ENCODE measurements at places on chromosomes 3 and 15.

DNA sequence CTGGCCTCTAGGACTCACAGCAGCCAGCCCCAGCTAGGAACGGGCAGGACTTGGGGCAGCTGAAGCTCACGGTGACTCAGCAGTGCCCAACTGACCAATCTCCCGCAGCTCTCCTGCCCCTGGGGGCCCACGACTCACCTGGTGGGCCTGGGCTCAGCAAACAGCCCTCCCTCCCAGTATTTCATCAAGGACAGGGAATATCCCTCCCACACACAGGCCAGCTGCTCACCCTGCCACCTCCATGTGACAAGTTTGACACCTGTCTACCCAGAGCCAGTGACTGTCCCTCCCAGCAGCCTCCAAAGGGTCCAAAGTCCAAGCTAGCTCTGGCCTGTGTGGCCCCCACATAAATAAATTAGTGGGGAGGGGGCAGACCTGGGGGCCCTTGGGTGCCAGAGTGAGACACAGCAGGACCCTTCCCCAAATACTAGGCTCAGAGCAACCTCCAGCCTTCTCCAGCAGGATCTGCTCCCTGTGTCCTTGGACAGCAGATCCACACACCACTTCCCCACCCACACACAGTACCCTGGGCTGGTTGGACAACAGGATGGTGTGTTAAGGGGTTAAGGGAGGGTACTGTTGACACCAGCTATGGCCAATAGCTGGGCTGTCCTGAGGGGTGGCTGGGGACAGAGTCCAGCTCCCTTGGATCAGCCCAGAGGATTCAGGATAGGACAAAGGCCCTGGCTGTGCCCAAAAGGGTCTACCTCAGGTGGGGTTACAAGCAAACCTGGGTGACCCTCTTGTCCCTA is 4.3 kb downstream of the GNAT1 start:
- no peak for DNase-seq

- DNase-seq = no peak
Measured at GRCh38 chr3:49416867-49417266, 4.6 kb downstream of the TCTA start.

GRCh38 chr15:45670511-45670910 is 35.7 kb downstream of the SQOR start:
- no peak for DNase-seq

- no peak for DNase-seq
Measured at GRCh38 chr3:50534681-50535330, 31.4 kb upstream of the CACNA2D2 start.

DNA sequence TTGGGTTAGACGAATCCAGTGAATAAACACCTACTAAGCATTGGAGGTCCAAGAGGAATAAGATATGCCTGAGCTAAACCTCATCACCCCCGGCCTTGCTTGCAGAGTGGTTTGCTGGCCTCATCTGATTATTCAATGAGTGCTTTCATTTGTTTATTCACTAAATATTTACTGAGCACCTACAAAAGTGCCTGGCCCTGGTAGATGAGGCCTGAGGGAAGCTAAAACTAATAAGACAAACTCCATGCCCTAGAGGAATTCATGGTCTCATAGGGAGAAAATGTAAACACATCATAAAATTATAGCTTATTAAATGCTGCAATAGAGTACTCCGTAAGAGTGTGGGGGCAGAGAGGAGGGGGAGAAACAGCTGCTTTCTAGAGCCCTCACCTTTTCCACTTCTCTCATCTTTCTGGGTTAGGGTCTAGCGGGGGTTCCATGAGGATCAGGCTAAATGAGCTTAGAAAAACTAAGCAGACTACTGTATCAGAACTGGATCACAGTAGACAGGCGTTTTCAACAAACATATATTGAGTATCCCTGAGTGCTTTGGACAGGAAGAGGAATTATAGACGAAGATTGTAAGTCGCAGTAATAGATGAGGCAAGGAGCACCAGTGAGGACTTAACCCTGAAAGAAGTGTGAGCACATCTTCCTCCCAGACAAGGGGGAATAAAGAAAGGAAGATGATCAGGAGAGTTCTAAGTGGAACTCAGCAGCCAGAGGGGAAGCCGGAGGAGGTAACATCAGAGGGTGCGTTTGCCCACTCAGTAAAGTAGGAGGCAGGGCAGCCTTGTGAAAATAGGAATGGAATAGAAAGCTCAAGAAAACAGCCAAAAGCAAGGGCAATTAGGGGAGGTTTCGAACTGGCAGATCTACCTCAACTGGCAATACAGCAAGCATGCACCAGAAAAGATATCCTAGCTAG is 31.5 kb upstream of the LAMP3 start:
- no peak for DNase-seq

DNA sequence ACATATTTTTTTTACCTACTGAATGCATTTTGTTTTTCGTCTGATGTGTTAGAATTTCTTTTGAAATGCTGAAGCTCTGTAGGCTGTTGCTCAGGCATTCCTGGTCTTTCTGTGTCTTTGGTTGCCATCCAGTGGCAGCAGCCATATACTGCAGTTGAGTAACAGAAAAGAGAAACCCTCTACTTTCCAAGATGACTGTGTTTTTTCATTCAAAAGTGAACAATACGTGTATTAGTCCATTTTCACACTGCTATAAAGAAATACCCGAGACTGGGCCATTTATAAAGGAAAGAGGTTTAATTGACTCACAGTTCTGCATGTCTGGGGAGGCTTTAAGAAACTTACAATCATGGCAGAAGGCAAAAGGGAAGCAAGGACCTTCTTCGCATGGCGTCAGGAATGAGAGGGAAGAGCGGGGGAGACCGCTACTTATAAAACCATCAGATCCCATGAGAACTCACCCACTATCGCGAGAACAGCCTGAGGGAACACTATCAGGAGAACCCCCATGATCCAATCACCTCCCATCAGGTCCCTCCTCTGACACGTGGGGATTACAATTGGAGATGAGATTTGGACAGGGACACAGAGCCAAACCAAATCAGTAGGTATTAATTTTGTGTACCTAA is 4.7 kb upstream of the GOLGA8B start:
- peak; percentile 66 for DNase-seq

- DNase-seq = no peak
Measured at GRCh38 chr15:62545467-62546227, 380.6 kb upstream of the C2CD4B start.

DNA sequence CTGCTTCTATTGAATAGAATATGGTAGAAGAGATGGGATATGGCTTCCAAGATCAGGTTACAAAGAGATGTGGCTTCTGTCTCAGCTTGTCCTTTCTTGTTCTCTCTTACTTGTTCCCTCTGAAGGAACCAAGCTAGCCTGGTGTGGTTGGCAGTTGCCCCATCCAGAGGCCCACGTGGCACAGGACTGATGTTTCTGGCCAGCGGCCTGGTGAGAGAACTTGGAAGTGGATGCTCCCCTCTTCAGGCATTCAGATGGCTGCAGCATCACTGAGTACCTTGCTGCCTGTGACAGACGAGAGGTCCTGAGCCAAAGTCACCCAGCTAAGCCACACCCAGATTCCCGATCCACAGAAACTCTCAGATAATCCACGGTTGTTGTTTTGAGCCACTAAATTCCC is 183.6 kb downstream of the NSMCE3 start:
- DNase-seq = no peak

- DNase-seq = no peak
Measured at GRCh38 chr3:113210604-113211329, 590 bp upstream of the BOC start.

- no peak for DNase-seq
Measured at GRCh38 chr3:117393119-117393518, 683.5 kb downstream of the TUSC7 start.

DNA sequence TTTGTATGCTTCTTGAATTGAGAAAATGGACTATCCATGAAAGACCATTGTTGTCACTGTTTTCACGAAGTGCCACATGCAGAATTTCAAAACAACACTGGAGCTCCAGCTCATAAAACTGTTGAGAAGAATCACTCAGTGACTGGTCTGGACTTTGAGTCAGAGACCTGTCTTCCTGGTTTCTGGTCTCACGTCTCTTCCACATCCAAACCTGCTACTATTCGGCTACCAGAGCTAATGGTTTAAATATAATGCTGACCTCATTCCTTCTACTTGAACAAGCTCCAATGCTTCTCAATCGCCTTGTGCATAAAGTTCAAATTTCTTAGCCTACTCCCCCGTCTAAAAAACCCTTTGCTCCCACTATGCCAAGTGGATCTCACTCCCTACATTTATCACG is 227.9 kb upstream of the NR2F2 start:
- DNase-seq = no peak

DNA sequence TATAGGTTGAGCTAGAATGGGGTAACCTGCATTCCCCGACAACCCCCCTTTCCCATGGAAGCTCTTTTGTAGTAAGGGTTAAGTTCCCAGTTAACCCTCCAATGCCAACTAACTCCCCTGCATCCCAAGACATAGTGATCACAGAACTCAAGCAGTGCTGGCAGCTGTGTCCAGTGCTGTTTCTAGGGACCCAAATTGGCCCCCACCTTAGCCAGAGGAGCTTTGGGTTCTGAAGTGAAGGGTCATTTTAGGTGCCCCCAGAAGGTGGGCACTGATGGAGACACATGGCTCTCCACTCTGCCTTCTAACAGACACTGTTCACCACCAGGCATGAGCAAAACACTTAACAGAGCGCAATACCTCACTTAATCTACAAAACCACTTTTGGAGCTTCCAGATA is 7.1 kb downstream of the FBXL22 start:
- no peak for DNase-seq

DNA sequence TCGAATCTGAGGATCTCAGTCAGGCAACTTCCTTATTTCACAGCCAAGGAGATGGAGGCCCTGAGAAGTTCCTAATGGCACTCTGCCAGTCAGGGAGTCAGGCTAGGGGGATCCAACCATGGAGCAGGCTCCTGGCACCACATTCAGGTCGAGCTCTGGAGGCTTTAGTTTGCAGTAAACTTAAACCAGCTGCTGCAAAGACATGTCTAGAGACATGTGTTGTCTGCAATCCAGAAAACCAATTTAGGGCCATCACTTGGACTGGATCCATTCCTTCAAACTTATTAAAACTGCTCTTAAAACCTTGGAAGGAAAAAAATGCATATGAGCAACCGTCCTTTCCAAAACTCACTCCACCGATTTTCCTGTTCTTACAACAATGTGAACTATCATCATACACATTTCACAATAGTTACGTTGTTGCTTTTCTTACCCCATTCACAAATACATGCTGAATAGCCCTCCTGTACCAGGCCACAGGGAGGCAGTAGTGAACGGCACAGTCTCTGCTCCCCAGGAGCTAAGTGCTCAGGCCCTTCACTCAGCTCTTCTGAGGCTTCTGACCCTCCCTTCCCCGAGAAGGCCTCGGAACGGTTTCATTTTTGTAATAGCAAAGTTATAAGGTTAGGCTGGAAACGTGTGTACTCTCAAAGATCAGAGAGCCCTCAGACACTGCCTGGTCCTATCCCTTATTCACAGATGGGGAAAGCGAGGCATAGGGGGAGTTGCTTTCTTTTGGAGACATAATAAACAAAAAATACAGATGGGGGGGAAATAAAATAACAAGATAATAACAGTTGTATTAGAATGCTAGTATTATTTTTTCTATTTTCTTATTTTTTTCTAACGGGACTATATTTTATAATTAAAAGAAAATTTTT is 20.1 kb downstream of the RFT1 start:
- peak; percentile 68 for DNase-seq

DNA sequence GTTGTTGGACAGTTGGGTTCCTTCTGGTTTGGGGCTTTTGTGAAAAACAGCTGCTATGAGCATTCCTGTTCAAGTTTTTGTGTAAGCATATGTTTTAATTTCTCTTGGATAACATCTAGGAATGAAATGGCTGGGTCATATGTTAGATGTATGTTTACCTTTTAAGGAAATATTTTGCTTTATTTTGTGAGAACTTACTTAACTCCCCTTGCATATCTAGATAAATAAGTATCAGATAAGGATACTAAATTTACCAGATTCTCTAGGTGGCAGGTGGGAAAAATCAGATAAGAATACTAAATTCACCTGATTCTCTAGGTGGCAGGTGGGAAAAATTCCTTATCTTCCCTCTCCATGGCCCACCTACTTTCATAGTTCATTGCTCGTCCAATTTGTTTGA is 1.1 kb upstream of the PLS1 start:
- DNase-seq = no peak

GRCh38 chr15:85452436-85452835 is 72.0 kb downstream of the AKAP13 start:
- DNase-seq = no peak

- no peak for DNase-seq
Measured at GRCh38 chr15:86373147-86373546, 293.5 kb downstream of the AGBL1 start.

- no peak for DNase-seq
Measured at GRCh38 chr3:133089906-133090485, 51.8 kb downstream of the TMEM108 start.

GRCh38 chr3:46400000-46400734 is 6.7 kb downstream of the CCR5AS start:
- DNase-seq = no peak

DNA sequence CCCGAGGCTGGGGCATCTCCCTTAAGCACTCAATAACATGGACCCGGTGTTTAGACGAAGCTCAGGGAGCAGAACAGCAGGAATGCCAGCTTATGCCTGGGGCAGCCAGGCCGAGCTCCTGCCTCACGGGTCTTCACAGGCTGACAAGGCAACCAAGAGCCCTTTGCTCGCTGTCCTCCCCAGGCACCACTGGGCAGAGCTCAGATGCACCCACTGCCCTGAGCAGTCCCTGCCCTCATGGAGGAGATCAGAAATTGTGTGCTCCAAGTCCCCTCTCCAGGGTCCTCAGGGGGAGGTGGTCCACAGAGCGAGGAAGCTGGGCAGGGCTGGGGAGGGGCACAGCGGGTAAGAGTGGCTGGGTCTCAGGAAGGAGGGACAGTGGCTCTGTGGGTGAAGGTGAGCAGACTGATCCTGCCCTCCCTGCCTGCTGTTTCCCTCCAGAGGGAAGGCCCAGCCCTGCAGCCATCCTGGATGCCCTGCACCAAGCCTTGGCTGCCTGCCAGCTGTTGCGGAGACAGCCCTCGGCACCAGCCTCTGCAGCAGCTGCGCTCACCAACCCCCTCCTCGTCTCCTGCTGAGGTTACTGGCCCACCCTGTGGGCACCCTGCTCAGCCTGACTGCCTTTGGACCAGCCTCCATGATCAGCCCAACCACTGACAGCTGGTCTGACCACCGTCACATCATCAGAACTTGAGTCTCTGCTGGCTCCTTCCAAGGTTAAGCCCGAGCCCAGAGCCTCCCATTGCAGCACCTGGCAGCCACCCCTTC is 21.1 kb upstream of the GP9 start:
- no peak for DNase-seq

GRCh38 chr3:152780553-152780952 is 54.4 kb upstream of the P2RY1 start:
- DNase-seq = no peak

DNA sequence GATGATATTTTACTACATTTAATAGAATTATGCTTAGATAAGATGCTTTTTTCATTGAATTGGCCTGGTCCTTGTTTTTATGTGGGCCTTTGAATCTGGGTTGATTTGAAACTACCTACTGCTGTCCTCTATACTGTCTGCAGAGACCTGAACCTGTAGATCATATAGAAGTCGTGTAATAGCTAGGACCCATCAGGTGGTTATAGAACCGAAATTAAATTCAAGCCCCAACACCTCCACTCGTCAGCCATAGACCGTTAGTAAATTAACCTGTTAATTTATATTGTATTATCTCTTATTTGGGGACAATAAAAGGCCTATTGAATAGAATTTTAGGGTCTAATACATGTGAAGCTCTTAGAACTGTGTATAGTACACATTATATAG is 108.4 kb downstream of the MBNL1 start:
- DNase-seq = no peak

- DNase-seq = no peak
Measured at GRCh38 chr3:193377591-193377990, 962 bp downstream of the ATP13A5 start.

All from stimulated activated CD4-positive, alpha-beta T cell treated with anti-CD3 and anti-CD28 coated beads, Interleukin-1b, Interleukin-23, amount 100 ng/mL, for 48 hours (primary cell).